ENCODE measurements at places on chromosomes 1 and 21.
A peak's percentile ranks its signal among the peaks of the same experiment; 100 is the strongest.

DNA sequence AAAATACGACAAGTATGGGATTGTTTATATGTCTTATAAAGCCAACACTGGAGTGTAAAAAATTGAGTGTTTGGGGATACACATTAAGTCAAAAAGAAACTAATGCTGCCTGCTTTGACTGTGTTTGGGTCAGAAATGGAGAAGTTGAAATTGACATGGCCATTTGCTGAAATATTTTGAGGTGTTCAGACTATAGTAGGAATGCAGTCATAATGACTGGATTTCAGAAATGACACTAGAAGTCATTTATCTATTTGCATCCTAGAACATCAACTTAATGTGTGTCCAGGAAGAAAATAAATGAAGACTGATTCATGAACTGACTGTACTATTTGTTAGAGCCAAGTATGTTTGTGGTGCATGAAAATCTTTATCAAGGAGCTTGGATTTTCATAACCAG is 28.4 kb downstream of the RASAL2 start:
- no peak for DNase-seq

- DNase-seq: no peak
Observed at GRCh38 chr21:23152130-23152529, 2153.9 kb downstream of the NCAM2 start.

- DNase-seq: no peak
Observed at GRCh38 chr1:21117597-21118001, 59.1 kb downstream of the EIF4G3 start.

DNA sequence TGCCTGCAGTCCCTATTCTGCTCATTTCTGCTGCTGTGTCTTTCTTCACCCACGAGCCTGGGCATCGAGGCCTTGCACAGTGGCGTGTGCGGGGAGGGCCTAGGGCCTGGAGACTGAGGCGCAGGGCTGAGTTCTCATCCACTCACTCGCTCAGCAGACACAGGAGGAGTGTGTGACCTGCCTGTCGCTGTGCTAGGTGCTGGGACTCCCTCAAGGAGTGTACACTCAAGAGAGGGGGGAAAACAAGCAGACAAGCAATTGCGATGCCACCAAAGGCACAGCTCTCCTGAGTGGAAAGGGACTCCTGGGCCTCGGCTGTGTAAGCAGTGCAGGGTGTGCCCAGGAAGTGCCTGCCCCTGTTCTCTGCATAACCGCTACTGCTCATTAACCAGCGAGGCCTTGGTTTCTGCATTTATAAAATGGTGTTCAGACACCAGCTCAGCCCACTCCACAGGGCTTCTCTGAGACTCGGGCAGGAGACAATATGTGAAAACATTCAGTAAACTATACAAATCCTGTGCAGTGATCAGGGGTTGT is 4.2 kb downstream of the RD3 start:
- peak; percentile 21 for DNase-seq

GRCh38 chr1:158039380-158039779 is 45.9 kb downstream of the KIRREL1 start:
- no peak for DNase-seq

- no peak for DNase-seq
Observed at GRCh38 chr1:243234978-243235647, 20.0 kb downstream of the CEP170 start.

DNA sequence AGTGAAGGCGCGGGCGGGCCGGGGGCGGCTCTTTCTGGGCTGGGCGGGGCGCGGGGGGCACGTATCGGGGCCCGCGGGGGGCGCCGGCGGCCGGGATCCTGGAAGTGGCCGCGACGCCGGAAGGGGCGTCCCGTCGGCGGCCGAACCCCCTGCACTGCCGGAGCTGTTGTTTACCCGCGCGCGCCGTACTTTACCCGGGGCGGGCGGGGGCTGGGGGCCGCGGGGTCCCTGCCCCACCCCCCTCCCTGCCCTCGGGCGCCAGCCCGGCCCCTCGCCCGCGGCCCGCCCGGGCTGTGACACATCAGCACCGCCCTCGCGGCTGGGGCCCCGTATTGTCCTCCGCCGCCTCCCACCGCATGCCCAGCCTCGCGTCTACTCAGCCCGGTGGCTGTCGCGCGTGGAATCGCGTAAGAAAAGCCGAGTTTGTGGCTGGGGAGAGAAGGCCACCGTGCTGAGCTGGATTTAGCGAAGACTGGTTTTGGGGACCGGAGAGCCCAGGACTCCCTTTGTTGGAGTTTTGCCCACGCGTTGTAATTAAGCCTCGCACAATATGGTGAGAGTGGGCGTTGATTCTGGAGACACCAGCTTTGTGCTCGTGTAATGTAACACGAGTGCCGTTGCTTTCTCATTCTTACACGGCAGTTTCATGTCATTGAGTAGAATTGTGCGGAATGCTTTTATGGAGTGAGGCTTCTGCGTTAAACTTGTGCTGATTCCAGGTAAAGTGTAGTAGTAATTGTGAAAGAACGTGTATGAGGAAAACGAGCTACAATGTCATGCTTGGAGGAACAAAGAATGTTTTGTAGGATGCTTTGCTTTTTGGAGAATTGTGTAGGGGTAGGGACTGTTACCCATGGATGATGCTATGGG is 559 bp downstream of the BACH1 start:
- peak; percentile 78 for DNase-seq

- no peak for DNase-seq
Observed at GRCh38 chr1:14790982-14791381, 192.5 kb downstream of the KAZN start.

- DNase-seq: no peak
Observed at GRCh38 chr1:12511516-12512468, 106.2 kb downstream of the DHRS3 start.

DNA sequence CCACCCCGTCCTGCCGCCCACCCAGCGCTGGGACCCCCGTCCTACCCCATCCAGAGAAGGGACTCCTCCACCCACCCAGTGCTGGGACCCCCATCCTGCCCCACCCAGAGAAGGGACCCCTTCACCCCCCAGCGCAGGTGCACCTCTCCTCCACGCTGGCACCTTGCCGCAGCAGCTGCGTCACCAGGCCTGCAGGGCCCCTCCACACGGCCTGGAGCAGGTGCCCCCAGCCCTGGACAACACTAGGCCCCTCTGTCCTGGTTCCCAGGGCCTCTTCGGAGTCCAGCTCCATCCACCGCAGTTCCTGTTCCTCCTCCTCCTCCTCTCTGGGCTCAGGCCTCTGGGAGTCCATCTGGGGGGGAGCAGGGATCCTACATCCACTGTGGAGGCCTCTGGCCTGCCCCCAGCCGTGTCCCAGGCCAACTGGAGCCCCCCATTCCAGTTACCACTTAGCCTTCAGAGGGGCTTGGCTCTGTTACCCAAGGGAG is 378 bp downstream of the ANKRD65 start:
- no peak for DNase-seq

DNA sequence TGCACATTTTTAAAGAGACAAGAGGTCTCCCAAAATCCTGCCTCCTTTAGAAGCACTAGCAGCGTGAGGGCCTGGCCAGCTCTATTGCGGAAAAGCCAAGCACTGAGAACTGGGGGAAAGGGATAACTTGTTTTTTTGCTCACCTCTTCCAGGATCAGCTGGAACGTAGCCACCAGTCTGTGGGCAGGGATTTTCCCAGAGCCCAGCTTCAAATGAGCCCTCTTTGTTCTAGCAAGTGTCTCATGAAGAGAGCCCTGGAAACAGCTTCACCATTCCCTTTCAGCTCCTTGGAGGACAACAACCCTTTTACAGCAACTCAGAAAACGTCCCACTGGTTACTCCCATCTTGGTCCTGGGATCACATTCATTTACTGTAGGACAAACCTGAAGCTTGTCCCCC is 195.4 kb downstream of the LMX1A start:
- no peak for DNase-seq

- DNase-seq: peak; percentile 76
Observed at GRCh38 chr1:1124508-1124785, 8.6 kb upstream of the C1orf159 start.

DNA sequence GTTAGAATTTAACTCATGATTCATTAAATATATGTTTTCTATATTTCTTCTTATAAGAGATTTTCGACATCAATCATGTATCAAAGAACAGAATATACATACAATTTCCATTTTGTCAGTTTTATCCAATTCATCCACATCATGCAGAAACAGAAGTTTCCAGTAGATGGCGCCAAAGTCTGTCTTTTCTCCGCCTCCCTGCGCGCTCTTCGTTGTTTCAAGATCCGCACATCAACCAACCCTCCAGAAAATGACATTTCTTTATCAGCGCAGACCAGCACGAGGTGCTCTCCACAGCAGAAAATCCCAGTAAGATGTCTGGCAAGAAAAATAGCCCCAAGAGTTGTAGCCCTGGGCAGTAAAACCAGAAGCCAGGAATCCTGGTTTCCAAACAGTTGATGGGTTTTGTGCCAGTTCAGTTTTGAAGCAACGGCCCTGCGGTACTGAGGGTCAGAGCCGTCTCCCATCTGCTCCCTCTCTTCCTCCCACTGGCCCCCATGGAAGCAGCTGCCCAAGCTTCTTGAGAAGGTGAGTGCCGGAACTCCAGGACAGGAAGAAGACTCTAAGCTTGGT is 38.6 kb upstream of the GPR137B start:
- peak; percentile 46 for DNase-seq

- peak; percentile 84 for DNase-seq
Observed at GRCh38 chr1:6488602-6489382, 2.7 kb downstream of the PLEKHG5 start.

GRCh38 chr1:11602424-11602823 is 51.8 kb downstream of the FBXO2 start:
- no peak for DNase-seq

DNA sequence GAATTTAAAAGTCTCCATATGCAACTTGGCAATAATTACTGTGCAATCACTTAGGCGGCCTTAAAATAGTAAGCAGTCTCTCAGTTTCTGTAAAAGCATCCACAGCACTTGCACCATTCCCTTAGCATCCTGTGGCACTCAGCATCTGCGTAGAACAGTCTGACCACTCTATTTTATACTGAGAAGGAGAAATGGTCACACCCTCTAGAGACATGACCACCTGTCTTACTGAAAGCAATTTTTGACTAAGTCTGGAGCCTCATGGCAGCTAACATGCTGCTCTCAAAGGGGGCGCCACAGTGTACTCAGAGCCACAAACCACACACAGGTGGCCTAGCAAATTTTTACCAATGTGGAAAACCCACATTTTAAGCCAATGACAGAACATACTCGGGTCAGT is 62.0 kb downstream of the KCNK1 start:
- DNase-seq: no peak

Measured in left colon (tissue), 2 donors.